Choroid plexus epithelial cell (primary cell): ENCODE measurements at places on chromosomes 7 and 10.

DNA sequence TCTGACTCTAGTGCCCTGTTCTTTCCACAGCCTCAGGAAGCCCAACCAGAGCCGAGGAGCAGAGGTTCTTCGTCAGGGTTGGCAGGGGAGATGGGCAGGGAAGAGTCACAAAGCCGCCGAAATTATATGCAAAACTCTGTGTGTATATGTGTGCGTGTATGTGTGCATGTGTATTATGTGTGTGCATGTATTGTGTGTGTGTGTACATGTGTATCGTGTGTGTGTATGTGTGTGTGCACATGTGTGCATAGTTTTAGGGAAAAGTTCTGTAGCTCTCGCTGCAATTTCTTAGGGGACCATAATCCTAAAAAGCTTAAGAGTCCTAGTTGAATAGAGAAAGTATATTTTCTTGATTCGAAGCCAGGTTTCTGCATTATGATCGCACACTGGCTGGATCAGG lies 17.0 kb downstream of the DNAJB12 start:
- DNase-seq = no peak

- DNase-seq = peak; percentile 84
Measured at GRCh38 chr7:28389504-28390395, 22.6 kb upstream of the CREB5 start.

GRCh38 chr7:157568106-157568769 lies 231.4 kb downstream of the DNAJB6 start:
- DNase-seq = no peak

- DNase-seq = no peak
Measured at GRCh38 chr7:27866828-27867672, 127.1 kb downstream of the TAX1BP1 start.

GRCh38 chr7:99447943-99448342 lies 9.2 kb downstream of the CPSF4 start:
- DNase-seq = no peak

DNA sequence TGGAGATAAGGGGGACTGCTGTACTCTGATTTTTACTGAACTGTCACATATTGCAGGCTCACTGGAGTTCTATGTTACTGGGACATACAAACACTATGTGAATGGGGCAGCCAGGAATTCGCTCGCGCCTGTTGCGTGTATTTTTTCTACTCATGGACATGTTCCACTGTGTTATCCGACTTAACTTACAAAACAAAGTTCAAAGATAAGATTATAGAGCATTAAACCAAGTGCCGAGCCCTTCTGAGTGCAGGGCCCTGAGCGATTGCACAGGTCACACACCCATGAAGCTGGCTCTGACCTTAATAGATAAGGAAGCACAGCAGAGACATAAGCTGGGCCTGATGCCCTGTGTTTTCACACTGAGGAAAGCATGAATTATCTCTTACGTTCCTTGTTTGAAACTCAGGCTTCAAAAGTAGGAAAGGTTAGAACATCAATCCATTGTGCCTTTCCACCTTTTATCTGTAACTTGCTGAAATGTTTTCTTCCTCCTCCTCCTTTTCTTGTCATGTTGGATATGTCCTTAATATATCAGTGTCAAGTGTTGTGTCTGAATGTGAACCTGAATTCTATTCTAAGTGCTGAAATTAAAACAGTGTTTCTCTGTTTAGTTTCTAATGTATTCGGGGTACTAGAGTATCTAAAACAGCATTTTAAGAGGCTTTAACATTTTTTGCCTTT lies 273.8 kb downstream of the AUTS2 start:
- DNase-seq = peak; percentile 23

DNA sequence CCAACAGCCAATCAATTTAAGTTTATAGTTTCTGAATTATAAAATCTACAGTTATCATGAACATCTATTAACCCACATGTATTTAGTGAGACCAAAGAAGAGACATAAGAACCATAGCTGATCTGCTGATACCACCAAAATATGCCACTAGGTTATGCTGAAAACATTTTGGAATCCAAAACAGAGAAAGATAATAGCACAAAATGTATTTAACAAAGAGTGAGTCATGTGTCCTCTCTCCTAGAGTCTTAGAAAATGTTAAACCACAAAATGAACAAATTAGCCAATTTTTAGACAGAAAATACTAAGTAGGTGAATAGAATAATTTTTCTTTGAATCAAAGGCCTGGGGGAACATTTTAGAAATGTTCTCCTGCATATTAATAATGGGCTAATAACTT lies 527.5 kb downstream of the GPAM start:
- no peak for DNase-seq

GRCh38 chr10:126770809-126771208 lies 100.3 kb upstream of the C10orf90 start:
- no peak for DNase-seq

GRCh38 chr10:124088915-124089314 lies 4.5 kb downstream of the CHST15 start:
- no peak for DNase-seq

GRCh38 chr10:124474514-124475070 lies 13.0 kb downstream of the LHPP start:
- no peak for DNase-seq

- DNase-seq = peak; percentile 60
Measured at GRCh38 chr10:79397575-79398303, 47.7 kb downstream of the ZCCHC24 start.

DNA sequence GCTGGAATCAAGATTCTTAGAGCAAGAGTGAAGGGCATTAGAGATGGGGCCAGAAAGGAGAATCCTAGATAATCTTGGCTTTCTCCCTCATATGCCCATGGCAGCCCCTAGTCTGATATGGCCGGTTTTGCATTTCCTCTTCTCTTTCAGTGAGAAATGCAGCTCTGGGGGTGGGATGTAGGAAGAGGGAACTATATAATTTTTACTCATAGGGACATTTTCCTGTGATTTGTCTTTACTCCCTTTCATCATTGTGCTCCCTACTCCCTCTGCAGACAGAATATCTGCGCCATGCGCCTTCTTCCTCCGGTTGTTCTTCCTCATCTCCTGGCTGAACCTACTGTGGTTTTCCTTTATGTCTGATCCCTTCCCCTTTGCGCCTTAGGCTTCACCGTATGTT lies 16.8 kb upstream of the CHCHD1 start:
- no peak for DNase-seq

GRCh38 chr10:95767884-95768556 lies 12.1 kb downstream of the ENTPD1 start:
- DNase-seq = peak; percentile 85

DNA sequence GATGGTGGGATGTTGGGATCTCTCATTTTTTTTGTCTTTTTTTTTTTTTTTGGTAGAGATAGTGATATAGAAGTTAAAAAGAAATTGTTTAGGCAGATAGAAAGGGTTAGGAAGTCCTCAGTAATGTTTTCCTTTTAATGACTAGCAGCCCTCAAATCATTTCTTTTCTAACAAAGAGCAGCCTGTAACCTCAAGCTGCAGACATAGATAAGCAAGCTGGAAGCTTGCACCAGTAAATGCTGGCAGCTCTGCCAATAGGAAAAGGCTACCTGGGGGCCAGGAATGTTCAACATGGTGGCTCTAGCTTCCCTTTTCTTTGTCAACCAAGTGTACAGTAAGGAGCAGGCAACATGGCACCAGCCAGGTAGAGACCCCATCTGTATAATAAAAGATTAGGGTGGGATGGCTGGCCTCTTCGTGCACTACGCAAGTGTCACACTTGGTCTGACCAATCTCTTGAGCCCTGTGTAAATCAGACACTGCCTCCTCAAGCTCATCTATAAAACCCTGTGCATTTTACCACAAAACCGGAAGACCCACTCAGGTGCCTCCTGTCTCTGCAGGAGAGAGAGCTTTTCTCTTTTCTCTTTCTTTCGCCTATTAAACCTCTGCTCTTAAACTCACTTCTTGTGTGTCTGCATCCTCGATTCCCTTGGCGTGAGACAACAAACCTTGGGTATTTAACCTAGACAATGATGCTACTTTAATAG lies 212.9 kb downstream of the SNX10 start:
- no peak for DNase-seq

DNA sequence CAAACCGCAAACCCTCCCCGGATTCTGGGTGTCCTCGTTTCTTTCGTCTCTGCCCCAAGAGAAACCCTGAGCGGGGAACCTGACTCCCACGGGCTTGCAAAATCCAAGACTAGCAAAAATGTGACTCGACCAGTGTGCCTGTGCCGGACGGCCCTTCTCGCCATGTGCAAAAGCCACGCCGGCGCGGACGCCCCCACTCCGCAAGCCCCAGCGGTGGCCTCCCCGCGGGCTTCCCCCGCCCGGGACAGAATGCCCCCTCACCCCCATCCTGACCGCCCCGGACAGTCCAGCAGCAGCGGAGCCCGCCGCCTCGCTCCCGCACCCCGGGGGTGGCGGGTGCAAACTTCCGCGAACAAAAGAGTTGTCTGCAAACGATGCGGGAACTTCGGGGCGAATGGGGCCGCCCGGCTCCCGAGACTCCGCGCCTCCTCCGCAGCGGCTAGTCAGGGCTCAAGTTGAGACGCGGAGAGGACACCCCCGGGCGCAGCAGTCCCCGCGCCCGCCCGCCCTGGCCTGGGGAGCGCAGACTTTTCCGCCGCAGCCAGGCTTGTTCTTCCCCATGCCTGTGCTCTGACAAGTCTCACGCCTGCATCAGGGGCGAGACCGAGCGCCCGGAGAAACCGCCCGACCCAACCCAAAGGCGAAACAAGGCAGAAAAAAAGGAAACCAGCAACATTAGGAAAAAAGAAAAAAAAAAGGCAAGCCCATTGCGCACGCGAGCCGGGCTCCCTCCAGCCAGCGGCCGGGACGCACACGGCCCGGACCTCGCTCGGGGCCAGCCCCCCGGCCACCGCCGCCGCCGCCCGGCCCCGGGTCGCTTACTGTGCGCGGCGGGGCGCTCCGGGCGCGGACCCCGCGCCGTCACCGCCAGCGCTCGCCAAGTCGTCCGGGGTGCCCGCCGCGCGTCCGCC lies 732 bp downstream of the FAM53B start:
- peak; percentile 34 for DNase-seq

GRCh38 chr7:111210996-111211395 lies 120.1 kb downstream of the LRRN3 start:
- peak; percentile 50 for DNase-seq

GRCh38 chr10:70589762-70590654 lies 12.5 kb downstream of the PRF1 start:
- peak; percentile 52 for DNase-seq

- DNase-seq = no peak
Measured at GRCh38 chr10:71493741-71494140, 97.0 kb downstream of the CDH23 start.

DNA sequence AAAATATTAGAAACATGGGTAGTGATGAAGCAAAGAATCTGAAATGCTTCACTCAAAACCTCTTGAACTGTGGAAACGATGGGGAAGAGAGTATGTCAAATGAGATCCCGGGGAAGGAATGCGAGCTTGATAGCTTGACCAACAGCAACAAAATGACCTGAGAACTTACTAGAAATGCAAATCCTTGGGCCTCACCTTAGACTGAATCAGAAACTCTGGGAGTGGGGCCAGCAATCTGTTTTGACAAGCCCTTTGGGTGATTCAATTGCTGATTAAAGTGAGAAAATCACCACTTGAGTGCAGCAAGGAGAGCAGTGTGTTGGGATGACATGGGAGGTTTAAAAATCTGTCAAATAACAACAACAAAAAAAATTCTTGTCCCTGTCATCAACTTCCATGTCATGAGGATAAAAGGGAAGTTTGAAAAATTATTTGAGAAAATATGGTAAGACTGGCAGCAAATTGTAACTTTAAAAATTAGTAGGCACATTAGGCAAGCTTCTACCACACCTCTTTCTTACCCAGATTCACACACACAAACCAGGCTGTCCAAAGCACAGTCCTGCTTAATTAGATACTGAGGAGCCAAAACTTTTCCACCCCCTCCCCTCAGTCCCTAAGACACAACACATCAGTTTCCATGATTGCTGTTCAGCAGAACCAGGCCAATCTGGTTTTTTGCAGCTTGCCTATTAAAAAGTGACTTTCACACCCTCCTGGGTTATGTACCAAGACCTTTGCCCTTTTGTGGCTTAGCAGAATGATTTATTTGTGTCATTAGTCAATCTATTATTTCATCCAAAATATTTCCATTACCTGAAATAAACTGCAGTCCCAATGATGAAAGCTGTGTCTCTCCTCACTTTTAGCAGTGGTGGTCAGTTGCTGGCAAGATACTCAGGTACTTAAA lies 15.6 kb downstream of the CALCR start:
- DNase-seq = peak; percentile 49

GRCh38 chr7:5528815-5529442 lies 105.3 kb upstream of the TNRC18 start:
- peak; percentile 54 for DNase-seq

- DNase-seq = no peak
Measured at GRCh38 chr7:101968720-101969466, 151.5 kb downstream of the CUX1 start.

DNA sequence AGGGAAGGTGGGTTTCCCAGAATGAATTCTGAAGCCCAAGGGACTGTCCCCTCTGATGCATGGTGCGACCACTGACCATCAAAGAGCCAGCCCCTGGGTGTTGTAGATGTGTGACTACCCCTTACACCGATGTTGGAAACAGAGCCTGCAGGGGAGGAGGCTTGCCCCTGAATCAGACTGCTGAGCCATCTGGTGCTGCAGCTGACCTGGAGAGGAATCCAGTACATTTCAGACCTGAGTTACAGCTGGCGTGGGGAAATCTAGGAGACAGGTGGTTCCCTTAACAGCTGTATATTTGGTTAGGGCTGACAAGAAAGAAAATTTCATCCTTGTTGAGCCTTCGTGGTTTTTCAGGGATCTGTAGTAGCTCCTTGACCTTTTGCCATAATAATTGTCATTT lies 195.5 kb downstream of the CELF2 start:
- no peak for DNase-seq

DNA sequence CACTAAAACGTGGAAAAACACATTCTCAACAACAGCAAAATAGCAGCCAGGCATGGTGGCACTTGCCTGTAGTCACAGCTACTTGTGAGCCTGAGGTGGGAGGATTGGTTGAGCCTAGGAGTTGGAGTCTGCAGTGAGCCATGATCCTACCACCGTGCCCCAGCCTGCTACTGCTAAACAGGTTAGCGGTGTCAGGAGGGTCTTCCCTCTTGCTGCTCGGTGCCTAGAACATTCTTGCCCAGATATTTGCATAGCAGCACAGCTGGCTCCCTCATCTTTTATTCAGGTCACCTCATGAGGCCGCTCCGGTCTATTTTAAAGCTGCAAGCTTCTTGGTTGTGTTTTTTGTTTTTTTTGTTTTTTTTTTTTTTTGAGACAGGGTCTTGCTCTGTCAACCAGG lies 2.9 kb upstream of the RABGEF1 start:
- no peak for DNase-seq

GRCh38 chr7:133690740-133691139 lies 436.4 kb upstream of the LRGUK start:
- no peak for DNase-seq

- DNase-seq = no peak
Measured at GRCh38 chr10:97505152-97505551, 6.4 kb downstream of the UBTD1 start.

DNA sequence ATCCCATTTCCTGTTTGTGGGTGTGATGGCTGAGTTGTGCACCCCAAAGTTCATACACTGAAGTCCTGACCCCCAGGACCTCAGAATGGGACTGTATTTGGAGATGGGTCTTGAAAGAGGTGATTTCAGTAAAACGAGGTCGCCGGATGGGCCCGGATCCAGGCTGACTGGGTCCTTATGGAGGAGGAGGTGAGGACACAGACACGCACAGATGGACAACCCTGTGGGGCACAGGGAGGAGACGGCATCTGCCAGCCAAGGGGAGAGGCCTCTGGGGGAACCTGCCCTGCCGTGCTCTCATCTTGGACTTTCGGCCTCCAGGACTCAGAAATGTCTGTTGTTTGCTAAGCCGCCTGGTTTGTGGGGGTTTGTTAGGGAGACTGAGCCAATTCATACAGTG lies 61.1 kb downstream of the PTPRN2 start:
- DNase-seq = no peak
